ENCODE measurements at places on chromosomes 4 and X.

- no peak for DNase-seq
Measured at GRCh38 chr4:38917481-38918025, 49.9 kb downstream of the FAM114A1 start.

- no peak for DNase-seq
Measured at GRCh38 chr4:117326091-117326490, 240.7 kb upstream of the TRAM1L1 start.

DNA sequence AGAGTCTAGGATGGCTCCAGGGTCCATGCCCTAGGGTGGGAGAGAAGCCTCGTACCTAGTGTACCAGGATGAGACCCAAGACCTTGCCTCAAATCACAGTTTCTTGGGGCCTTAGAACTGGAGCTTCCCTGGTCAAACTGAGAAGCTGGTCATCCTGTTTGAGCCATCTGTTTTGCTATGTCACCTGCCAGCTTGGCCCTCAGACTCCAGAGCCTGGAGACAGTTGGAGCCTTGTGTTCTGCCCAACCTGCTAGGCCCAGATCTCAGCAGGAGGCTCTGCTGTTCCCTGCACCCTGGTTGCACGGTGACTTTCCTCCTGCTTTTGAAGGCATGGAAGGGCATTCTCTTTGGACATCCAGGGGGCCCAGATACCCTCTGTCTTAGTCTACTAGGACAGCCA lies 206.3 kb upstream of the ATP6AP2 start:
- no peak for DNase-seq

- no peak for DNase-seq
Measured at GRCh38 chr4:136395212-136395722, 1137.0 kb downstream of the PCDH18 start.

Data from esophagus squamous epithelium (tissue), 5 donors.